ENCODE measurements at places on chromosomes 12 and 14.

- no peak for DNase-seq
Measured at GRCh38 chr12:41992022-41992421, 152.7 kb downstream of the GXYLT1 start.

DNA sequence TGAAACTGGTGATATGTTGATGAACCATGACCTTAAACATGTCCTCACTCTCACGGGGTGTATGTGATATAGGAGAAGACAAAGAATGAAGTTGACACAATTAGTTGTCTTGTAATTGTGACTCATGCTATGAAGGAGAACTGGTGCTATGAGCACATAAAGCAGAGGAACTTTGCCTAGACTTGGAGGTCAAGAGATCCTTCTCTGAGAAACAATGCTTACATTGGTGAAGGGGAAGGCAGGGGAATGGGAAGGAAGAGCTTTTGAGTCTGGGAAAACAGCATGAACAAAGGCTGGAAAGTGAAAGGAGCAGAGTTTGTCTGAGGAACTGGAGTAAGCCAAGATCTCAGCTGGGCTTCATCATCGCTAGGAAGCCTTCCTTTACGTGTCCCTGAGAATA, 83.2 kb downstream of the MYRFL start:
- no peak for DNase-seq

DNA sequence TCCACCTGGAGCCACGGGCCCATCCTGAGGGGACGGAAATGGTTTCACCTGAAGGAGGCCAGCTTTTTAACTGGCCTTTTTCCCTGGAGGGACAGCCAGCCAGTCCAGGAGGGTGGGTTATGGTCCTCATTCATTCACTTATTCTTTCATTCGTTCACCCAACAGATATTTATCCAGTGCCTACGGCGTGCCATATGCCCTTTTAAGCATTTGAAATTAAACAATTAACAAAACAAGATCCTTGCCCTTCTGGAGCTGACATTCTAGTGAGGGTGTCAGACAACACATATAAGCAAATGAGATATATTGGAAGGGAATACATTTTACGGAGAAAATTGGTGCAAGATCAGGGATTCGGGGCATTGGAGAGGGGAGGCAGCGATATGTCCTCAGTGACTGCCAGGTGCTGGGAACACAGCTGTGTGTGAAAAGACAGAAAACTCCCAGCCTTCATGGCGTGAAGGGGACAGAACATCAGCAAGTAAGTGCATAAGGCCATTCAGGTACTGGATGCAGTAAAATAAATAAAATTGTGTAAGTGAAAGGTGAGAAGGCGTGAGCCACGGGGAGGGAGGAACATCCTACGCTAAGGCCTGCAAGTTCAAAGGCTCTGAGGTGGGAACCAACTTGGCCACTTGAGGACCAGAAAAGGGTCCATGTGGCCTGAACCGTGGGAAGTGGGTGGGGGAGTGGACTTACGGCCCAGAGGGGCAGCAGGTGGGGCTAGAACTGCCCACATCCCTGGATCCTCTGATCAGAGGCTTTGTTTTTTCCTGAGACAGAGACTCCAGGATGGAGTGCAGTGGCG, 684 bp upstream of the ABCB9 start:
- DNase-seq = no peak

DNA sequence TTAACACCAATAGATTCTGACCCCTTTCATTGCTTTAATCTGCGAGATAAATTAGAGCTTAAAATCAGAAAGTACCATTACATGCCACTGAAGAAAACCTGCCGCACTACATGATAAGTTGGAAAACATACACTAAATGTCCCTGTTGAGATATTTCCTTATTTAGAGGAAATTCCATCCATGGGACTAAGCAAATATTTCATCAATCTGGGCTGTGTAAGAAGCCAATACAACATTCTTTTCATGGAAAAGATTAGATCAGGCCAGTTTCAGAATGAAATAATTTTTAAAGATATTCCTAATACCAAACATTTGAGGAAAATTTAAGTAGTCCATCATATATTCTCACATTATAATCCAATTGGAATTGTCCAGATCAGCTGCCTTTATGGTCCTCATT, 112.8 kb downstream of the LLPH start:
- no peak for DNase-seq

DNA sequence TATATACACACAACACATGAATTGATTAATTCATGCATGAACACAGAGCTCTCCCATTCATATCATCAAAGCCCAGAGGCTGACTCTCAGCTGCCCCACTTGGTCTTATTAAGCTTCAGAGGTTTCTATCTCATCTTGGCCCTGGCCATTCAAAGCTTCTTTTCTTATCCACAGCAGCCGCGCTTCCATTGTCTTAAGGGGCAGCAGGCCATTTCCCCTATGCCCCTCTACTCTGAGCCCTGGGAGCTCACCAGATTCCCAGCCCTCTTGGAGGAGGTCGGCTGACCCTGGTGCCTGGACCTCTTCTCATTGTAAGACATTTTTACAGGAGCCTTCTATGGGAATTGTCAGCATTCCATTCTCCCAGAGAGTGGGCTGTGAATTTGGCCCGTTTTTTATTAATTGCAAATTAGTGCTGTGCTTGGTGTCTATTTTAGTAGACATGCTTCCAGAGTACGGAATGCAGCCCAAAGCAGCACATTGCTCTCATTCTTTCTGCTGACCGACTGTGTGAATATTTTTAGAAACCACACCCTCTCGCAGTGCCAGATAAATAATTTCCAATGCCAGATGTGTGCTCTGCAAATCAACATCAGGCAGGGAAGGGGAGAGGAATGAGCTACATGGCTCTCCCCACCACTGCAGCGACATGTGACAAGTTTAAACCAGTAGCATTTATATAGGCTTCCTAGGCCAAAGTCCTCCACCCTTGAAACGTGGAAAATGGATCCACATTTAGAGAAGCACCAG, 58.5 kb downstream of the NUAK1 start:
- DNase-seq = no peak

DNA sequence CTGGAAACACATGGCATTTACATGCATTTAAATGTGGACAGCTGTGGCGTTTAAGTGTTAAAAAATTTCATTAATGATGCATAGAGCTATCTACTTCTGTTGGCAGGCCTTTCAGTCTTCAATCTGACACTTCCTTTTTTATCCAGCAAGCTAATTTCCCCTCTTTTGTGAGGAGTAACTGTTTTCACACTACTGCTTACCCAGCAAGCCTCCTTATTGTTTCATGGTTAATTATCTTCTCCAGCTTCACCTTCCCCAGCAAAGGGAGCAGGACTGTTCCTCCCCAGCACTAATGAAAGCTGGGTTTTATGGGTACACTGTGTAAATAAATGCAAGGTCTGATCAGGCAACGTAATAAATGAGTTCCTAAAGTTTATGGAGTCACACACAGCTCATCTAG, 129.4 kb upstream of the NPAS3 start:
- DNase-seq = no peak

- DNase-seq = no peak
Measured at GRCh38 chr12:31312431-31312830, 13.5 kb downstream of the SINHCAF start.

DNA sequence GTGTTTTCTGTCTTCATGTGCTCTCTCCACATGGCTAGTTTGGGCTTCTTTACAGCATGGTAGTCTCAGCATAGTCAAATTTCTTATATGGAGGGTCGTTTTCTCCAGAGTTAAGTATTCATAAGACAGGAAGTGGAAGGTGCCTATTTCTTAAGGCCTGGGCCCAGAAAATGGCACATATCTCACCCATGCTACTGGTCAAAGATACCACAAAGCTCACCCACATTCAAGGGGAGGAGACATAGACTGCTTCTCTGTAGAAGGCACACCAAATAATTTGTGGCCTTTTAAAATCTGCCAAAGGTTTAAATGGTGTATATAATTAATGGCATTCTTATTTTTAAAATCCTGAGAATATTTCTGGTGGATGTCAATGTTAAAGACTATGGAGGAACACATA, 44.8 kb downstream of the CCDC91 start:
- no peak for DNase-seq

DNA sequence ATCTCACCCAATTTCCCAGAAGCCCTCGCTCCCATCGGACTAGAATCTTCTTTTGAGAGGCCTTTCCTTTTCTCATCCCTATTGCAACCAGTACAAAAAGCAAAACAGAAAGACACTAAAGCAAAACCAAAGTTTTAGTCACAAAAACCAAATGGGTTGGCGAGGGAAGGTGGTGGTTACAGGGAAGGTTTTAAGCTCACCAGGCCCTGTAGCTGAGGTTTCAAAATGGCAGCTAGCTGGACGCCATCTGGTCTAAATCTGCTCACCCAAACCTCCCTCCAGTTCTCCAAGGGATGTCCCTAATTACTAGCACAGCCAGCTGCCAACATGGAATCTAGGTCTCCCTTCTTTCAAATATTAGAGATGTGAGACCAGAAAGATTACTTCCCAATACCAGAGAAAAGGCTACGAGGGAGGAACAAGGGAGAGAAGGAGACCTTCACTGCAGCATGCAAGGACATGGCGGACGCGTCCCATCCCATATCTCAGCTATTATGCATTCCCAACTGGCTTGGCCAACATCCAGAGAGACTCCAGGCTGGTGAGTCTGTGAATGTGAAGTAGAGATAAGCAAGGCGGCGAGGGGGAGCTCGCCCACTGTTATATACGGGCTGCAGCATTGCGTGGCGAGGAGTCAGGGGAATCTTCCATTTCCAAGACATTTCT, 70.8 kb downstream of the DPF3 start:
- no peak for DNase-seq

DNA sequence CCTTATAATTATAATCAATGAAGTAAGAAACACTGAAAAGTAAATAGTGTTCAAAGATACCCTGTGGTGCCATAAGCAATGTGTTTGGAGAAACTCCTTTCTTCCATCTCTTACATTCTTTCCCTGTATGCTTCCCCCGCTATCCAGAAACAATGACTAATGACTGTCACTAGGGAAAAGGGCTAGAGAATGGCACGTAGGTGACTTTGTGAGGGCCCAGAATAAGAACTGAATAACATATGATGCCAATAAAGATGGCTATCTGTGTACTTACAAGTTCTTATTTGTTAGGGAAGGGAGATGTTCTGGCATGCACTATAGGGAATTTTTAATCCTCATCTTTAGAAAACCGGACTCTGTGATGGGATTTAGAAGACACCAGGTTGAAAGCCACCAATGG, 4.7 kb upstream of the KRT7 start:
- DNase-seq = no peak

- no peak for DNase-seq
Measured at GRCh38 chr14:73342670-73343069, 105.4 kb downstream of the PAPLN start.

DNA sequence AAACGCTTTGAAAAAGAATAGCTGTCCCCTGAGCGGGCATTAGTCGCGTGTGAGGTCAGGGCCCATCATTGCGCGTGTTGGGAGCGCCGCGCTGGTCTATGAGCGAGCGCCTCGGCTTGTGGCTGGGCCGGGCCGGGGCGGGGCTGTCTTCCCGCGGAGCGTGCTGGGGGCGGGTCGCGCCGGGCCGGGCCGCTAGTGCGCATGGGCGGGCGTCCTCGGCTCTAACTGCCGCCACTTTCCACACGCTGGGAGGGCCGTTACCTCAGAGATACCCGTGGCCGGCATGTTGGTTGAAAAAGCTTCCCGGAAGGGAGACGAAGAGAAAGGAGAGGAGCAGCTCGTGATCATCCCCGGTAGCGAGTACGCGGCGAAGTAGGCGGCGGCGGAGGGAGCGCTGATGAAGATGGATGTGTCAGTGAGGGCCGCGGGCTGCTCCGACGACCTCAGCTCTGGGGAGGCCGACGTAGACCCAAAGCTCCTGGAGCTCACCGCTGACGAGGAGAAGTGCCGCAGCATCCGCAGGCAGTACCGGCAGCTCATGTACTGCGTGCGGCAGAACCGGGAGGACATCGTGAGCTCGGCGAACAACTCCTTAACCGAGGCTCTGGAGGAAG, at the start of gene EID3:
EID3 (plus strand) TSS at position 202 of the 614 bp plus-strand sequence; CDS start at position 398, 196 bp downstream.
- peak; percentile 92 for DNase-seq

DNA sequence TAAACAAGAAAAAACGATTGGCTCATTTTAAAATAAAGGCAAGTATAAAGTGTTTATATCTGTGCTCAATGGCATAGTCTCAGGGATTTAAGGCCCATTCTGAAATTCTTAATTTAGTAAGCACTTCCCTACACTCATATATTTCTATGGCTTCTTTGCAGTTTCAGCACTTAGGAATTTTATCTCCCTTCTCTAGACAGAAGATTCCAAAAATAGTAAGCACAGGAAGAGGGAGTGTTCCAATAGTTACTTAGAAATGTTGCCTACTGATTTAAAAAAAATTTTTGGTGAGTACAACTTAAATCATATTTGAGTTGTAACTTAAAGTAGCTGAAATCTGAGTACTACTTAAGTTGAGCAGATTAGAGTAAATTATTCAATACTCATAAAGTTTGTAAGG, 19.8 kb downstream of the INSM2 start:
- no peak for DNase-seq

GRCh38 chr14:28831126-28831525, 64.5 kb downstream of the FOXG1 start:
- DNase-seq = no peak

DNA sequence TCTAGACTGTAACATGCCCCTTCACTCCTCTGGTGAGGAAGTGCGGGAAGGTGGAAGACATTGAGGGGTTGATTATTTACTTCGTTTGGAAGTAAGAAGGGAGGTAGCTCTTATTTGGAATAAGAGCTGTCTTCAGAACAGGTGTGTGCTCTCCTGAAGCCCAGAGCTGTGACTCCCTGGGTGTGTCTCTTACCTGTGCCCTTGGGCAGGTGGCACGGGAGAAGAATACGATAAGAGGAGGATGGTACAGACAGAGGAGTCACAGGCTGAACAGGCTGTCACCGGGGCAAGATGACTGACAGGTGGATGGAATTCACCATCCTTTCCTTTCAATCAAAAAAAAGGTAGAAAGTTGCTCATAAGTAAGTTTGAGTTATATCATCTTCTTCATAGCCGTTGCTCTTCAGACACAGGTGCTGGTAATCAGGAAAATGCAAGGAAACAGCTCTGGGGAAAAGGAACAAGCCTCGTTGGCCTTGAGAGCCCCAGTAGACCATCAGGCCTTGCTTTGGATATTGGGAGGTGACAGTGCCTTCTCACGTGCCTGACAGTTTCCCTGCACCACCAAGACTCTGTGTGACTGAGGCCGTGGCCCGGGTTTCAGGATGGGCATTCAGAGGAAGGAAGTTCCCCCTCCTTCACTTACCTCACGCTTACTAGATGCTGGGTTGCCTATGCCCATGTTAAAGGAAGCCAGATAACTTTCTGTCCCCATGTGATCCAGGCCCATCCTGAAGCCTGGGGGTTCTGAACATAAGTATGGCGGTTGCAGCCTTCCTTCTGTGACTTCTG, 120.4 kb downstream of the ETV6 start:
- DNase-seq = no peak

DNA sequence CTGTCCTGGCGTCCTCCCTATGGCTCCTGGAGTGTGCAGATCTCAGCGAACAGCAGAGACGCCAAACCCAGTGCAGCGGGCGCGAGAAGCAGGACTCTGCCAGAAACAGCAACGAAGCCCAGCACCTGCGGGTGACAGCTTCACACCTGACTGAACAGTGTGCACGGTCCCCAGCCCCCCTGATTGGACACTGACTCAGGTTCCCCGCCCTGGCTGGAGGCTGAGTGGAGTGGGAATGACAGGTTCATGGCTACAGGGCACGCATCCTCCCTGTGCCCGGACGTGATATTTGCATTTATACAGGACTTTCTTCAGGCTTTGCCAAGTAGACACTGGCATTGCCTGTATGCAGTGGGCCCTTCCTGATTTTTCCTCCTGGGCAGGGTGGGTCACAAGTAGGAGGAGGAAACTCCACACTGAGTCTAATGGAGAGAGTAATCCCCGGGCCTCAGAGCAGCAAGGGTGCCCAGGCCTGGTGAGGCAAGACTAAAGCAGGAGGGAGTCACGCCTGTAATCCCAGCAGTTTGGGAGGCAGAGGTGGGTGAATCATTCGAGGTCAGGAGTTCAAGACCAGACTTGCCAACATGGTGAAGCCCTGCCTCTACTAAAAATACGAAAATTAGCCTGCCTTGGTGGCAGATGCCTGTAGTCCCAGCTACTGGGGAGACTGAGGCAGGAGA, 71.6 kb downstream of the ASCL4 start:
- DNase-seq = no peak
